ELR (cell line): ENCODE measurements at places on chromosomes 3 and 15.

DNA sequence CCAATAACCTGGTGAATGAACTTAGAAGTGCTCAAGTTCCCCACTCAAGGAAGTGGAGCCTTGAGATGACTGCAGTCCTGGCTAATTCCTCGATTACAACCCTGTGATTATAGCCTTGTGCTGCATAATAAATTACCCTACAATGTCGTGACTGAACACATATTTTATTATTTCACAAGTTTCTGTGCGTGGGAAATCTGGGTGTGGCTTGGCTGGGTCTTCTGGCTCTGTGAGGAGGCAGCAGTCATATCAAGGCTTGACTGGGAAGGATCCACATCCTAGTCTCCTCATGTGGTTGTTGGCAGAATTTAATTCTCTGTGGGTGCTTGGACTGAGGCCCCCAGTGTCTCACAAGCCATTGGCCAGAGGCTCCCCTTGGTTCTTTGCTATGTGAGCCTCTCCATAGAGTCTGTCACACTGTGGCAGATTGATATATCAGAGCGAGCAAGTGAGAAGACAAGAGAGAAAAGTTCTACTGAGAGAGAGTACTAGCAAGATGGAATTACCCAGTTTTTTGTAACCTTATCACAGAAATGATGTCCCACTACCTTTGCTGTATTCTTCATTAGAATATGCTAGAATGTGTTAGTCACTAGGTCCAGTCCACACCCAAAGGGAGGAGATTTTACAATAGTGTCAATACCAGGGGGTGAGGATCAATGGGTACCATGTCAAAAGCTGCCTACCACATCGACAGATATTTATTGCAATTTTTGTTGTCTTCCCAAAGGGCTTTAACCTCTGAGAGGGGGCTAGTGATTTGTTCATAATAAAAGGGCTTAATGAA is 102.8 kb upstream of the TBC1D5 start:
- DNase-seq = no peak

GRCh38 chr15:73130830-73131229 is 78.6 kb downstream of the NEO1 start:
- no peak for DNase-seq

GRCh38 chr15:40933517-40933902 is 4.4 kb downstream of the DLL4 start:
- no peak for DNase-seq

DNA sequence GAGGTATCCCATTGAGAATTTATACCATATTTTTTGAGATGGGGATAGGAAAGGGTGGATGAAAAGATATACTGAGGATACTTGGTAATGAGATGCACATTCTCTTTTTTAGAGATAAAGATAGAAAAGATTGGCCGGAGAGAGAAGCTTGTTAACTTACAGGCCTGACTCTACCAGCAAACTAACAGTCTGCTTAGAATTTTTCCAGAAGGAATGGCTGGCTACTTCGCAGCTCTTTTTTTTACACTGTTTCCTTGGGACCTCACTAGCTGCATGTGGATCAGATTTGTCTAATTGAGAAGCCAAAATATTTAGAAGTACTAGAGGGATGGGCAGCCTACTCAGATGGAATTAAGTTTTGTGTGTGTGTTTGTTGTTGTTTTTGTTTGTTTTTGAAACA is 586.6 kb downstream of the TAFA4 start:
- no peak for DNase-seq

- DNase-seq = peak; percentile 40
Measured at GRCh38 chr3:130941793-130942192, 47.9 kb downstream of the ATP2C1 start.

GRCh38 chr15:101410612-101411011 is 78.9 kb downstream of the PCSK6 start:
- DNase-seq = no peak

DNA sequence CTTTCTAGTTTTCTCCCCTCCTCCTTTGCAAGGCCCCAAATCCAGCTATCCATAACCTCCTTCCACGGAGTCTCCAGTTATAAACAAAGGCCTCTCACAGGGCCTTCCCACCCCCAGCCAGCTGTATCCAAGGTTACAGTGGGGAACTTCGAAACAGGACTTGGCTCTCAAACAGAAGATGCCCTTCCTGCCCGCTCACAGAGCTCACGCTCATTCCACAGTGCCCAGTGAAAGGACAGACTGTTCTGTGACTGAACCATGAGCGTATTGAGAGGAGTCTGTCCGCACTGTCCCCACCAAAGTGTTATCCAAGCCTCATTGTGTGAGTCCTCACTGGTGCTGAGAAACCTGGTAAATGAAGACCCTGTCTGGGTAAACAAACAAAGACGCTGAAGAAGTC is 35.4 kb downstream of the ARHGAP31 start:
- DNase-seq = no peak

GRCh38 chr3:86960550-86960949 is 30.4 kb downstream of the VGLL3 start:
- DNase-seq = peak; percentile 72

GRCh38 chr3:111210003-111210711 is 138.5 kb downstream of the NECTIN3 start:
- DNase-seq = peak; percentile 66

DNA sequence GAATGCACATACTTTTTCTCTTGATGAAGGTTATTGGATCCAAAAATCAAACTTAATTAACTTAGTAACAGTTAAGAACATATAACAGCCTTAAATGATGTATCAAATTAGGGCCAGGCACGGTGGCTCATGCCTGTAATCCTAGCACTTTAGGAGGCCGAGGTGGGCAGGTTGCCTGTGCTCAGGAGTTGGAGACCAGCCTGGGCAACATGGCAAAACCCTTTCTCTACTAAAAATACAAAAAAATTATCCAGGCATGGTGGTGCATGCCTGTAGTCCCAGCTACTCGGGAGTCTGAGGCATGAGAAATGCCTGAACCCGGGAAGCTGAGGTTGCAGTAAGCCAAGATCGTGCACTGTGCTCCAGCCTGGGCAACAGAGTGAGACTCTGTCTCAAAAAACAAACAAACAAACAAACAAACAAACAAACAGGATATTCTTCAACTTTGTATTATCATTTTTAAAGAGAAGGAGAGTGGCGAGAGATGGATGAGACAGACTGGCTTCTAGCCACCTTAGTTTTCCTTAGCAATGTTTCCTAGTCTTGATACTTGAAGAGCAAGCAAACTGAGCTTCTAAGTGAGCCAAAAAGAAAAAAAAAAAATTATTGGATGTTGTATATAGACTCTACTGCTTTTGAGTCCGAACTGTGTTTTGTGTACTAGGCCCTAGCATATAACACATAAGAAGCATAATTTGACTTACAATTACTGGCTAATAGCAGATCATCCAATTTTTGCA is 13.8 kb downstream of the SPRED1 start:
- DNase-seq = peak; percentile 31

- DNase-seq = no peak
Measured at GRCh38 chr15:65008983-65009382, 19.3 kb upstream of the SPG21 start.

DNA sequence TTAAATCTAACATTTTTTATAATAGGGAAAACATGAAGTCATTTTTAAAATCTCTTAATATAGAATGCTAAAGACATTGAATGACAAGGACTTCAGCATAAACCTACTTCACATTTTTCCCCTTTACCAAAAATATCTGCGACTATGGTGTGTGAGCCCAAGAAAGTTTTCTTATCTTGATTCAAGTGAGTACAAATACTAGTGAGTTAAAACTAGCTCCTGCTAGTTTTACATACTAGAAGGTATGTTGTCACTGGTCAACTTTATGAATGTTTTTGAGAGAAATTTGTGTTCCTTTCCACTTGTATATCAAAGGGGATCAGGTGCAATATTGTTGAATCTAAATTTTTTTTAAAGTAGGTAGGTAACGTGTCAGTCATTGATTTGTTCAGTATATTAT is 152.4 kb upstream of the CGNL1 start:
- no peak for DNase-seq

GRCh38 chr15:57769266-57769665 is 62.8 kb downstream of the POLR2M start:
- peak; percentile 90 for DNase-seq

GRCh38 chr15:42154212-42154941 is 2.1 kb downstream of the PLA2G4F start:
- no peak for DNase-seq

- no peak for DNase-seq
Measured at GRCh38 chr3:128404276-128405068, 62.2 kb downstream of the DNAJB8 start.

- DNase-seq = no peak
Measured at GRCh38 chr15:48636511-48636910, 9.0 kb downstream of the FBN1 start.

- peak; percentile 53 for DNase-seq
Measured at GRCh38 chr3:76021376-76021775, 236.0 kb upstream of the ZNF717 start.

DNA sequence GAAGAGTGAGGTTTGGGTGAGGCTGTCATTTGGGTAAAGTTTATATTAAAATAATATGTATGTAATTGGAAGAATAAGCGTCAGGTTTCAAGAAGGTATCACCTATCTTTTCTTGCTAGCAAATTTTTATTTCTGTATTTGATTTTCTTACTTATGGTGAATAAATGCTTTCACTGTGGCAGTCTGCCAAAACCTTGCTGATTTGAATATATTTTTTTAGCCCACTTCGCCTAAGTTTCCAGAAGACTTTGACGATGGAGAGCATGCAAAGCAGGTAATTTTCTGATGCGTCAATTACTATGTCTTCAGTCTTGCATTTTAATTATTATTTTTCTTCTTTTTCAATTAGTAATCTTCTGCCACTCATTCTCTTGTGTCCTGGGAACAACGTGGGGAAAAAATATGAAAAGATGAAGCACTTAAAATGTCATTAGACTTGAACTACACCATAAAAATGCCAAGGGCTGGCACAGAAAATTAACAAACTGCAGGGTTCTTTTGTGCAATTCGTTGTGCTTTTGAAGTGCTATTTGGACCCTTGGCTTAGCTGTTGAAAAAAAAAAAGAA is 40.4 kb downstream of the SRP14 start:
- DNase-seq = no peak

- no peak for DNase-seq
Measured at GRCh38 chr3:142614059-142614626, 17.9 kb downstream of the PLS1 start.

DNA sequence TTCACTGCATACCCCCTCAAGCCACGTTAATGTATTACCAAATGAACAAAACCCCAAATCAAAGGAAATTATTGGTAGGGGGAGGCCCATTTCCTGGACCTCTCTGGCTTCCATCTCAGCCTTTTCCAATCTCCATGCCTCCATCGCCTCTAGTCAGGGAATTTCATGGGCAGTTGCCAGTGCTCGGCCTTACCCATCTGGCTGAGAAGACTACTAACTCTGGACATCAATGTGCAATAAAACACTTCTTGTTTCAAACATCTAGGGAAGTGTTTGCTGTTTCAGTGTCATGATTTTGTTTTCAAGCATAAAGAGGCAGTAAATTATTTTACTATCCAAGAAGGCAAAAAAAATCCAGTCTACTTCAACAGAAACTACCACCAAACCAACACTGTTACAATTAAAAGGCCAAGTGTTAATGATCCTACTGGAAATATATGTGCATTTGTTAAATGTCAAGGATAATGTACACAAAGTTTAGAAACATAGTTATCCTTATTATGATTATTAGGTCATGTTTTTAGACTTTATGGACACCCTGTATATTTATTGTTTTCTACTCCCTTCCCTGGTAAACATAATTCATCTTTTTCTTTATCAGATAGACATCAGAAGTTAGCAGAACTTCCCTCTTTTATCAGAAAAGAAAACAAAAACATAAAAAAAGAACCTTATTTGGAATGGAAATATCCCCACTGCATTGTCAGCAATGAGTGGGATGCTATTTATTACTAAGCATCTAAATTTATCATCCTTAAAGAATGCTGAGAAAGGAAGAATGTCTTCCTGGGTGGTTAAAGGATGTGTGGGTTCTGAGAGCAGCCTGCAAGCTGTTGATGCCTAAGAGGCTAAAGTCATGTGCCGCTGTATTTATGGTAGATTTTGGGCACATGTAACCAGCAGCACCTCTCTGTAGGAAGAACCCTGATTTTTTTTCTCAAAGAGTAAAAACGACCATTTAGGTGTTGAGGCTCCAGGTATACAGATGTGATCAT is 15.2 kb downstream of the LDHAL6B start:
- peak; percentile 89 for DNase-seq

- no peak for DNase-seq
Measured at GRCh38 chr3:23884481-23884880, 32.3 kb downstream of the NKIRAS1 start.

GRCh38 chr3:192914848-192915247 is 2.8 kb downstream of the MB21D2 start:
- no peak for DNase-seq

- peak; percentile 35 for DNase-seq
Measured at GRCh38 chr3:38397320-38397719, 50.7 kb downstream of the XYLB start.
